HFFc6 (cell line): ENCODE measurements at places on chromosomes 13 and 19. TPM values are rescaled to one million over a fixed set of nuclear protein-coding genes. Genes with fewer than 3 reads are reported as not detected.

Gene SIGLEC12
- not detected in 3 replicates for total RNA-seq

Gene ZNF534
- not detected in 3 replicates for total RNA-seq

Gene GRIK5
- 0.07 TPM in 1 of 3 replicates, not detected in the others for total RNA-seq

Gene ZNF724
- 4.0 to 5.8 TPM (median 4.5 TPM) in 3 replicates for total RNA-seq

Gene NANOS2
- not detected in 3 replicates for total RNA-seq

Gene CPT1C
- total RNA-seq, result 32.1 to 38.7 TPM (median 38.1 TPM) in 3 replicates

Gene CERS1
- total RNA-seq, result 0.96 to 2.3 TPM (median 2.0 TPM) in 3 replicates

Gene MPV17L2
- total RNA-seq, result 11.6 to 14.9 TPM (median 14.9 TPM) in 3 replicates

Gene PRRG2
- total RNA-seq, result 0.21 to 0.62 TPM (median 0.32 TPM) in 3 replicates

GRCh38 chr13:36282821-36283432, 14.7 kb downstream of the CCDC169 start:
- DNase-seq, result peak; percentile 33
- peaks cover 4% of the 10 kb centered on the region for H3K27me3 ChIP-seq
- no peaks in the 10 kb centered on the region for H3K36me3 ChIP-seq
- no peak overlapping the region for H3K27ac ChIP-seq

- no peak overlapping the region for H3K27ac ChIP-seq
- H3K36me3 ChIP-seq, result no peaks in the 10 kb centered on the region
- peaks cover 12% of the 10 kb centered on the region for H3K4me1 ChIP-seq
- peaks cover 40% of the 10 kb centered on the region for H3K27me3 ChIP-seq
- DNase-seq, result no peak
- peak overlapping the region; percentile 68; the same call in 1 of the 2 replicates for H3K4me3 ChIP-seq
Measured at GRCh38 chr19:18788529-18789421, 2.3 kb downstream of the COMP start.

- H3K36me3 ChIP-seq, result peaks cover 4% of the 10 kb centered on the region; the same call in 1 of the 2 replicates
- peak overlapping the region; percentile 67 for H3K27ac ChIP-seq
- H3K27me3 ChIP-seq, result peaks cover 2% of the 10 kb centered on the region; the same call in 1 of the 2 replicates
Measured at GRCh38 chr13:77387607-77388200, 60.8 kb upstream of the MYCBP2 start.

DNA sequence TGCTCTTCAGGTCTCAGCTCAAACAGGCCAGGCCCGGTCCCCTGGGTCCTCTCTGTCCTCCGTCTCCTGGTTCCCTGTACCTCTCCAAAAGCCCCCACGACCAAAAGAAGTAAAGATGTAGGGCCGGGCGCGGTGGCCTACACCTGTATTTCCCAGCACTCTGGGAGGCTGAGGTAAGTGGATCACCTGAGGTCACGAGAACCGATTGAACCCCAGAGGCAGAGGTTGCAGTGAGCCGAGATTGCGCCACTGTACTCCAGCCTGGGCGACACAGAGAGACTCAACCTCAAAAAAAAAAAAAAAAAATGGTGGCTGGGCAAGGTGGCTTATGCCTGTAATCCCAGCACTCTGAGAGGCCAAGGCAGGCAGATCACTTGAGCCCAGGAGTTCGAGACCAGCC, 22.0 kb upstream of the BCL3 start:
- no peaks in the 10 kb centered on the region for H3K36me3 ChIP-seq
- H3K4me3 ChIP-seq, result no peak overlapping the region
- H3K27ac ChIP-seq, result no peak overlapping the region
- H3K4me1 ChIP-seq, result peaks cover 34% of the 10 kb centered on the region

GRCh38 chr13:87941226-87941625, 270.1 kb downstream of the SLITRK5 start:
- H3K27me3 ChIP-seq, result no peaks in the 10 kb centered on the region
- H3K27ac ChIP-seq, result no peak overlapping the region
- no peak overlapping the region for H3K4me3 ChIP-seq
- DNase-seq, result no peak

DNA sequence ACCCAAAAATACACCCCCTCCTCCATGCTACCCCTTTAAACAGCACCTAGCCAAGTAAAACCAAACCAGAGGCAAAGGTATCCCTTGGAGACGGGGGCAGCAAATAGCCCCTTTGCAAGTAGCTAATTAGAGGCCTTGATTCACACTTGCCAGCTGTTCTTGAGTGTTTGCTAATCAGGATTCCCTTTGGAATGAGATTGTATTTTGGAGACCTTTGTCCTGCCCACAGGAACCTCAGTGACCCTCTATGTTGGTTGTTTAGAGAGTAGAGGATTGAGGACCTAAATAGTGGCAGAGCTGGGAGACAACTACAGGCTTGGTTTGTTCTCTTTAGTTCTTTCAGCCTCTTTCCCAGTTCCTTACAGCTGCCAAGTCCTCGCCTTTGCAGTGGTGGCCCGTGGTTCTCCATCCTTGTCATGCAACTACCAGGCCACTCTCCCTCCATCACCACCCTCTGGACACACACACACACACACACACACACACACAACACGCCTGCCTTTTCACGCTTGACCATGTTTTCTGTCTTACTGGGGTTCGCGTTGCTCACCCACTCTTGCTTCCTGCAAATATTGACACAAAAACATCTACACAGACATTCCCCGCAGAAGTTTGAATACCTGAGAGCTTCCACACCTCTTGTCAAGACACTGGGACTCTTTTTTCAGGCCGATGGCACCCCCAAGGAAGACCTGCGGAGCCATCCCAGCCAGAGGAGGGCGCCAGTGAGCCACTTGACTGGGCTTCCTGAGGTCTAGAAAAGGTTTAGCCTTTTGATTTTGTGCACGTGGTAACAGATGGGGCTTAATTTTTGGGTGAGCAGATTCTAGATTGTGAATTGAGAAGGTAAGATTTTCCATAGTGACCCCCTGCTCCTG, 80.0 kb upstream of the GPR183 start:
- H3K4me3 ChIP-seq, result no peak overlapping the region
- no peak overlapping the region for H3K27ac ChIP-seq
- peaks cover 5% of the 10 kb centered on the region; the same call in 1 of the 2 replicates for H3K36me3 ChIP-seq
- DNase-seq, result peak; percentile 19
- H3K4me1 ChIP-seq, result 0 out of 2 replicates have a peak, but pooled peaks cover 5% of the 10 kb centered on the region

DNA sequence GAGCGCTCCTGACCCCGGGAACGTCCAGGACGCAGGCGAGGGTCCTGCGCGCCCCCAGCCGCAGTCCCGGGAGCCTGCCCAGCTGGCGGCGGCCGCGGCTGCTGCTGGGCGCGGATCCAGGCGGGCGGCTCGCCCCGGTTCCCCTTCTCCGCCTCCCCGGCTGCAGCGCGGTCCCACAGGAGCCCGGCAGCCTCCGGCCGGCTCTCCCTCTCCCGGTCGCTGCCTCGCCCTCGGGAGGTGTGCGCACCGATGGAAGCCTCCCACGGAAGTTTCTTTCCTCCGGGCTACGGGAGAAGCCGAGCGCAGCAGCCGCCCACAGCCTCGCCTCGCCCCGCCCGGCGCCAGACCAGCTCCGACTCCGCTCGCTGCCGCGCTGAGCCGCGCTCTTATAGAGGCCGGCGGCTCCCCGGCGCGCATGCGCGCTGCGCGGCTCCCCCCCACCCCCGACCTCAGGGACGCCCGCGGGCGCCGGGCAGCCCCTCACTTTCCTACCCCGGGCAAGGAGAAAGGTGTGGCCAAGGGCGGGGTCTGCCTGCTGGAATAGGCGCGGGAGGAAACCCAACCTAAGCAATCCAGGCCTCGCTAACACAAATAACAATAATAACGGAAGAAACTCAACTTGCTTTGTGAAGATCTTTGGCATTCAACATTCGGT, at the start of gene SHISA2:
SHISA2 (minus strand) TSS at position 360 of the 655 bp plus-strand sequence. CDS start 1,041 bp downstream, outside the sequence.
- H3K27ac ChIP-seq, result no peak within 1 kb of the TSS
- no peak for DNase-seq
- H3K4me1 ChIP-seq, result no peaks in the 10 kb centered on the region
- no peaks in the 10 kb centered on the region for H3K36me3 ChIP-seq

DNA sequence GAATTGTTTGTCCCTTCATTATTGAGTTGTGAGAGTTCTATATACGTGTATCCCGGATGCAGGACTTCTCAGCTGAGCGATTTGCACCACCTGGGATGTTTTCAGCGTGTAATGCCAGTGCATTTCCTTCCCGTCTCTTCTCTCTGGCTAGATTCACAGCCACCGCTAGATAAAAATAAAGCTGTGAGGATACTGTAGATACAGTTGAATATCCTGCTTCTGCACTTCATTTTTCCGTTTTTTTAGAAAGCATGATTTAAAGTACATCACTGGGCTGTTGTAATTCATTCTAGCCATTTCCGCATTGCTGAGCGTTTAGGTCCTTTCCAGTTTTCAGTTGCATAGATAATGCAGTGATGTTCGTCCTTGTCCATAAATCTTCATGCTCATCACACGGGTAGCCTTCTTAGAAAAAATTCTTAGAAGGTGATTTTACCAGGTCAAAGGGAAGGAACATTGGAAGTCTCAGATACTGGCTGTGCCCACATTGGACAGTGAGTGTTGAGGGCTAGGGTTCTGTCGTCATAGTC, 14.7 kb downstream of the PPP1R37 start:
- H3K36me3 ChIP-seq, result no peaks in the 10 kb centered on the region
- DNase-seq, result no peak
- no peak overlapping the region for H3K4me3 ChIP-seq
- H3K27me3 ChIP-seq, result no peaks in the 10 kb centered on the region

DNA sequence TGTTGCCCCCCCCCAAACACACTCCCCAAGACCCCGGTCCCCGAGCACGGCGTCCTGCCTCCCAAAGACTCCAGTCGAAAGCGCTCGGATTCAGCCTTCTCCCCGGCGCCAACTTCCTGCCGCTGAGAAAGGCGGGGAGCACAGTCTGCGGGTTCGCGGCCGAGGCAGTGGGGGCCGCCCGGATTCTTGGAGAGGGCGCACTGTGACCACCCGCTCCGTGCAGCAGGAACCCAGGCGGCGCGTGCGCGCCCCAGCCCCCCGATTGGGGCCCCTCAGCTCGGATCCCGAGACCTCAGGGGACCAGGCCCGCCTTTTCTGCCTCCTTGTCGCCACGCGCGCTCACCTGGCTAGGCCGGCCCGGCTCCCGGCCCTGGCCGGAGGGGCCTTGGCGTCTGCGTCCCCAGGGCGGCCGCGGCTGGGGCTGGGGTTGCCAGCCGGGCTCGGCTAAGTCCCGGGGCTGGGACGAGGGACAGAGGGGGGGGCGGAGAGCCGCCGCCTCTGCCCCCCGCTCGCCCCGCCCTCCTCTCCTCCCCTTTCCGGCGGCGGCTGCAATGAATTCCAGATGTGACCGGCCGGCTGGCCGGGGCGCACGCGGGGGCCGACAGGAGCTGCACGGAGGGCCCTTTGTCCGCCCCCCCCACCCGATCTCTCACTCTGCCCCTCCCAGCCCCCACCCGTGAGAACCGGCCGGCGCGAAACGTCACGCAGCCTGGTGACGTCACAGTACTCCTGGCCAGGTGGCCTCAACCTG, at the start of gene S1PR2:
S1PR2 (minus strand) TSS at position 471 of the 751 bp plus-strand sequence. CDS start 6,426 bp downstream, outside the sequence.
- peak within 1 kb of the TSS; percentile 76 for H3K27ac ChIP-seq
- peak within 1 kb of the TSS; percentile 90 for H3K4me3 ChIP-seq
- no peaks in the 10 kb centered on the region; the same call in 1 of the 2 replicates for H3K36me3 ChIP-seq
- peaks cover 2% of the 10 kb centered on the region; the same call in 1 of the 2 replicates for H3K27me3 ChIP-seq
- DNase-seq, result peak; percentile 49

GRCh38 chr13:25886438-25887214, 165.2 kb downstream of the SHISA2 start:
- H3K4me1 ChIP-seq, result no peaks in the 10 kb centered on the region
- H3K36me3 ChIP-seq, result no peaks in the 10 kb centered on the region; the same call in 1 of the 2 replicates
- no peak overlapping the region for H3K27ac ChIP-seq

DNA sequence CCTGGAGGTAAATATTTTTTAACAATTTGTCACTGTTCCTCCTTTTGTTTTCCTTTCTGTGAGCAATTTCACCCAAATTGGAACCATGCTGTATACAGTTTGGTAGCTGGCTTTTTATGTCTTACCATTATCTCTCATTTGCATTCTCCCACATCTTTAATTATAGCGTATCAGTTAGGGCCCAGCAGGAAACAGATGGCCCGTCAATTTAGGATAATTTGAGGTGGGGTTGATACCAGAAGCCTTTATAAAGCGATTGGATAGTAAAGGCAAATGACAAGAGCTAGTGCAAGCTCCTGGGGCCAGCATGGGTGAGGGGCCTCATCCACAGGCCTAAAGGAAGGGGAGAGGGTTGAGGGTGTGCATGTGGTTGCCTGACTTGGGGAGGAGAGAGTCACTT, 3.8 kb upstream of the IFNL4 start:
- peaks cover 36% of the 10 kb centered on the region for H3K27me3 ChIP-seq
- no peak overlapping the region for H3K27ac ChIP-seq
- H3K4me1 ChIP-seq, result no peaks in the 10 kb centered on the region
- H3K4me3 ChIP-seq, result no peak overlapping the region
- H3K36me3 ChIP-seq, result no peaks in the 10 kb centered on the region

GRCh38 chr13:24670961-24671381, 9.2 kb upstream of the ATP12A start:
- H3K27ac ChIP-seq, result peak overlapping the region; percentile 97
- DNase-seq, result peak; percentile 39
- no peaks in the 10 kb centered on the region for H3K36me3 ChIP-seq

- no peak overlapping the region for H3K4me3 ChIP-seq
- no peaks in the 10 kb centered on the region for H3K27me3 ChIP-seq
- peaks cover 19% of the 10 kb centered on the region for H3K36me3 ChIP-seq
- H3K4me1 ChIP-seq, result no peaks in the 10 kb centered on the region
Measured at GRCh38 chr13:73687087-73687486, 447.1 kb downstream of the KLF12 start.

- peak overlapping the region; percentile 90 for H3K4me3 ChIP-seq
- H3K36me3 ChIP-seq, result peaks cover 18% of the 10 kb centered on the region
- peaks cover 7% of the 10 kb centered on the region; the same call in 1 of the 2 replicates for H3K27me3 ChIP-seq
- H3K27ac ChIP-seq, result no peak overlapping the region; the same call in 1 of the 2 replicates
- H3K4me1 ChIP-seq, result peaks cover 69% of the 10 kb centered on the region
- DNase-seq, result no peak
Measured at GRCh38 chr13:83883061-83883523, 818 bp upstream of the SLITRK1 start.

DNA sequence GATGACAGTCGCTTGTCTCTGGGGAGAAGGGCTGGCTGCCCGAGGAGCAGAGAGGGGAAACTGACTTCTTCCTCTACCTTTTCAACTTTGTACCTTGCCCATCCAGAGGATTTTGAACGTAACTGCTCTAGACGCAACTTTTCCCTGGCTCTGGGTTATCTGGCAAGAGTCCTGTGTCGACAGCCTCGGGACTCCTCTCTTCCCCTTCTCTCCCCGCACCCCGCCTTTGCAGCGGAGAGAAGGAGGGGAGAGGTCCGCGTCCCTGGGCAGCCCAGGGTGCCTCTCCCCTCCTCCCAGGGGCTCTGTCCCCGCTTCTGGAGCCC, 574 bp downstream of the SH3GL1 start:
- peak overlapping the region; percentile 94 for H3K27ac ChIP-seq
- peak overlapping the region; percentile 98 for H3K4me3 ChIP-seq
- H3K36me3 ChIP-seq, result peaks cover 7% of the 10 kb centered on the region
- peaks cover 1% of the 10 kb centered on the region; the same call in 1 of the 2 replicates for H3K27me3 ChIP-seq
- DNase-seq, result no peak
- H3K4me1 ChIP-seq, result peaks cover 55% of the 10 kb centered on the region

- no peaks in the 10 kb centered on the region for H3K27me3 ChIP-seq
- no peak overlapping the region for H3K4me3 ChIP-seq
- DNase-seq, result no peak
- peak overlapping the region; percentile 33; the same call in 1 of the 2 replicates for H3K27ac ChIP-seq
- no peaks in the 10 kb centered on the region for H3K4me1 ChIP-seq
Measured at GRCh38 chr19:5586300-5587070, 18.7 kb upstream of the TINCR start.
